ENCODE measurements at places on chromosomes 5 and 9.

DNA sequence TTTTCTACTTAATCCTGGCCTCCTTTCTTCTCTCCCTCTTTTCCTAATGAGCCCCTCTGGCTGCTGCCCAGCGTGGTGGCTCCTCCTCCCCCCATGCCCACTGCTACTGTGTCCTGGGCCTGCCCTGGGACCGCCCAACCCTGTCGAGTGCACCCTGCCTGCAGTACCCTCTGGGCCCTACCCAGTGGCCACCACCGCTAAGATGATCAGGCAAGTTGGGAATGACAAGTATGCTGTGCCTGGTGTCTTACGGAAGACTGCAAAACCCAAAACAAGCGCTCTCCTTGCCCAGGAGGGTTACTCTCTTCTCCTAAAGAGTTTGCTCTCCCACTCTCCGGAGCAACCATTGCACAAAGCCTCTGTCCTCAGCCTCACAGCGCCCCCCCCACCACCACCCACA is 273.7 kb downstream of the SYK start:
- DNase-seq = peak; percentile 3

DNA sequence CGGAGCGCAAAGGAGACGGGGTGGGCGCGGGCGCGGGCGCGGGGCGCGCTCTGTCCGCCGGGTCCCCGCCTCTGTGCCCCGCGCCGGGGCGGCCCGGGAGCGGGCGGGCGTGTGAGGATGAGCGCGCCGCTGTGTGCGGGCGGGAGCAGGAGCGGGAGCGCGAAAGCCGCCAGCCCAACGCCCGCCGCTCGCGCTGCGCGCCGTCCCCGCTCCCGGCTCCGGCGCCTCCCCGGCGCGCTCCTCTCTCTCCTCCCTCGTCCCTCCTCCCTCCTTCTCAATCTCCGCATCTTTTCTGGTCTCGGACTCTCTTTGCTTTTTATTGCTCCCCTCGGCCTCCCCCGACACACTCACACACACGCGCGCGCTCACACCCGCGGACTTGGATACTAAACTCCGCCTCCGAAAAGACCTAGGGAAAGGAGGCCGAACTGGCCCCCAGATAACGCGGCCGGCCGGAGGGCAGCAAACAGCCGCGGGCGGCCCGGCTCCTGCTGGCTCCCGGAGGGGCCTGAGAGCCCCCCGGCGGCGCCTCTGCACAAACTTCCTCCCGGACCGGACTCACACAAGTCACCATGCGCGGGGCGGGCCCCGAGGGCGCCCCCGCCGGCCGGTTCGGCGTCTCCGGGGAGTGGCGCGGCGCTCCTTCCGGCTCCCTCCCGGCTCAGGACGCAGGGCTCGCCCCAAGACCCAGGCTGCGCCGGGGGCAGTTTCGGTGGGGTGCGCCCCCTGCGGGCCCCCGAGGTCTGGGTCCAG is at the start of gene FIBCD1:
FIBCD1 (minus strand) TSS at position 596 of the 753 bp plus-strand sequence. CDS start 640 bp downstream, outside the sequence.
- DNase-seq = peak; percentile 40

- DNase-seq = no peak
Observed at GRCh38 chr9:136153381-136154065, 34.8 kb upstream of the TMEM250 start.

GRCh38 chr9:137221506-137222111 is 431 bp downstream of the RNF208 start:
- DNase-seq = no peak

DNA sequence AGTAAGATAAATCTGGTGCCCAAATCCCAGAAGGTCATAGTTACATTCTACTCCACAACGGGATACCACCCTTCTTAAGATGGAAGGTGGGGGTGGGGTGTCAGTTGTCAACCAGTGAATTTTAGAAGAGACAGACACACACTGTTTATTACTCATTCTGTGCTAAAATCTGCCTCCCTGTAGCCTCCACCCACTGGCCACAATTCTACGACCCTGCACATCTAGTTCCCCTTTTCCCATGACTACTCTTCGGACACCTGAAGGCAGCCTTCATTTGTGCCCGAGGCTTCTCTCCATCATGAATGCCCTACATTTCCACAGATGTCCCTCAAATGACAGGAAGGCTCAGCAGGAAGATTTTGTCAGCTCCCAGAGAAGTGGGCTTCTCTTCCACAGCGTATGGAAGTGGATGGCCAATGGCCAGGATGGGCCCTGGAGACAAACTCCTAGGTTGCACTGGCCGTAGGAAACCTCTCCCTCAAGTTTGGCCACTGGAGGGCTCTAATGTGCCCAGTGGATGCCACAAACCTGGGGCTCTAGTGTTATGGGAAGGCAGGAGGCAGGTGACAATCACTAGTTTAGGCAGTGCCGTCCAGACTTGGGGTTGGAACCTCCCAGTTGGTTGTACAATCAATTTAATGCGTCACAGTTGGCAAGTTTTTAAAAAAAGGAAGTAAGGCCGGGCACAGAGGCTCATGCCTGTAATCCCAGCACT is 46.6 kb downstream of the PTPN3 start:
- DNase-seq = no peak

DNA sequence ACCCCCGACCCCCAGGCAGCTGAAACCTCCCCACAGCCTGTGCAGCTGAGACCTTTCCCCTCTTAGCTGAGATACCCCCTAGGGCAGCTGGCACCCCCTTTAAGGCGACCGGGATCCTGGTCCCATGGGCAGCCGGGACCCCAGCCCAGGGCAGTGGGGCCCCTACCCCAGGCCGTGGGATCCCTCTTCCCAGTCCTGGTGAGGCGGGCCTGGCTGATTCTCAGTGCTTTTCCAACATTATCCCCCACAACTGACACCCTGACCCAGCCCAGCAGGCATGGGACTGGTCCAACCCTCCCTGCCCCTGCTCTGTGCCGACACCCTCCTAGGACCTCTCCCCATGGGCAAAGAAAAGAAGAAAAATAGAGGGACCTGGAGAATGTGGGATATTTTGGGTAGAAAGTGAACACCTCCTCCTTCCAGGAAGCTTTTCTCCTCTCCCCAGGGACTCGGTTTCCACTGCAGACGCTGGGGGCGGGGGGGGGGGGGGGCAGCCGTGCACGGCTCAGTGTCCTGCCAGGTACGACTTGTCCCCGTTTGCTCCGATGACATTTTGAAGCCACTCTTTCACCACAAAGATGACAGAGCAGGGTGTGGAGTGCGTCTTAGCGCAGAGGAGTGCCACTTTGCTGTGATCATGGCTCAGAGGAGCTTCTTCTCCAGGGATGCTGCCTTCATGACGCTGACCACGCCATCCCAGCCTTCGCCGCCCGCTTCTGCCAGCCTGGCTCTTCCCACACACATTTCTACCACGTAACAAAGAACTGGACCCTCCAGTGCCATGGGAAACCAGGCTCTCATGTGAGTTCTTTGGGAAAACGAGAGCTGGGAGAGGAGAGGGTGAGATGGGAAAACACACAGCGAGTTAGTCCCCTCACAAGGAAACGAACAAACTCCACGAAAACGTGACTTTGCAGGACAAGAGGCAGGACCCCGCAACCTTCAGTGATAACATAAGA is 47.5 kb downstream of the MRPL36 start:
- DNase-seq = no peak

DNA sequence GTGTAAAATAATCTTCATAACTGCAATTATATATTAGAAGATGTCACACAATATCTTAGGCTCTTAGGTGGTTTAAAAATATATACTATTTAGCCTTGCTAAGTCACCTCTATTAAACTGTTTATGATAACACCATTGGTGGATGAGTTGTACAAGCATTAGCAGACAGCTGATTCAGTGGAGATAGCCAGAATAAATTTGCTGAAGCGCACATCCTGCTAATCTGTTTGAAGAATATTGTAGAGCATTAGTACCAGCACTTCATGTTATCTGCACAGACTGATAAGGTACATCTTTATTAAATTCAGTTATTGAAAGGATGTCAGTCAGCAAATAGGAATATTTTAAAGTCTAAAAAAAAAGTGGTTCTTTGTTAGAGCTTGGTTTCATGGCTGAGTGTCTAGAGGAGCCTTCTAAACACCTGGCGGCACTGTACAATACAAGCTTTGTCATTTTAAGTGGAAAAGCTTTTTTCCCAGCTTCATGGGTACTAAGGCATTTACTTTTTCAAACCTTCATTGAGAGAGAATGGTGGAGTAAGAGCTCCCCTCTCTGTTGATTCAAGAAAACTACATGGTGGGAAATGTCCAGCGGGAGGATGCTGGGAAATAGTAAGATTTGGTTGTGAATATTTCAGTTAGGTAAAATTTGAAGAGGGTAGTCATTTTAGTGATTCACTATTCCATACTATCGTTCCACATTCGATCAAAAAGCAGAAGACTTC is 275.1 kb downstream of the SLF1 start:
- DNase-seq = peak; percentile 5

DNA sequence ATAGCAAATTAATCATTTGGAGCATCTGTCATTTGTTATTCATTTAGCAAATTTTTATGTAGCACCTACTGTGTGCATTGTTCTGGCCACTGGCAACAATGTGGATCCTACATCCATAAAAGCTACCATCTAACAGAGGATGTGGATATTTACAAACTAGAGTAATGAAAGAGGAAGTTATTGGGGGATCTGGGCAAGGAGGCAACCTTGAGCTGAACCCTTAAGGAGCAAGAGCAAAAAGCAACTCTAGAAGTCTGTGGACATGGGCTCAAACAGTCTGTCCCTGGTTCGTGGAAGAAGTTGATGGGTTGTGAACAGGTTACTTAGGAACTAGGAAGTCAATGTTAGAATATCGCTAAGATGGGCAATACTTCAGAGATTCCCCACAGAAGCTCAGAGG is 259.9 kb downstream of the SYK start:
- DNase-seq = no peak

GRCh38 chr9:105385381-105385985 is 62.4 kb upstream of the FSD1L start:
- no peak for DNase-seq

Measured in fibroblast of skin of abdomen (primary cell).